ENCODE measurements at places on chromosomes 7 and 10. TPM values are rescaled to one million over a fixed set of nuclear protein-coding genes. Genes with fewer than 3 reads are reported as not detected.

NKX2-3 gene
- 0.09 TPM for polyA plus RNA-seq

GRCh38 chr7:33745934-33746333 lies 159.4 kb upstream of the BMPER start:
- no peak for DNase-seq

FAM25A gene
- not detected for polyA plus RNA-seq

DNA sequence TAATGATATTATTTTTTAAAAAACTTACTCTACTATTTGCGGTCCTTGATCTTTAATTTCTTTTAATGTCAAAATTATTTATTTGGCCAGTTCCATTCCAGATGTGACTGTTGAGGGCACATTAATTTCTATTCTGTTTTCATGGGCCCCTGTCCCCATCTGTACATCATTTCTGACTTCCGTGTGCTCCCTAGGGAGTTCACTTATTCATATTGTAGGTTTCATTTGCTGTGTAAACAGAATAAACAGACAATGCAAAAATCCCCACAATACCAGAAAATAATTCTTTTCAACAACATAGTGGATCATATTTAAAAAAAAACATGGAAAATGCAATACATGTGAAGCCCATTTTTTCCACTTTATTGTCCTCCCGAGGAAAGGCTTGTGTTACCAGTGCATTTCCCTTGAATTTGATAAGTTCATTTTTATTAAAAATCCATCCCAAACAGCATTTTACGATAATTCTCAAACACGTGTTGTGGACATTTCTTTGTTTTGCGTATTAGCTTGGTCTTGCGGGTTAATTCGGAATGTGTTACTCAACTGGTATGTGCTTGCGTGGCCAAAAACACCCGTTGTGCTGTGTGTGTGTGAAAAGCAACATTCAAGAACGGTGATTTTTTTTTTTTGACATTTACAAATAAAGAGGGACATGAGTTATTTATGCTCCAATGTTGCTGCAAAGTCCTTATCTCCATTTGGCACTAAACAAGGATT lies 138.4 kb downstream of the MGMT start:
- no peak for DNase-seq

- DNase-seq, result no peak
Measured at GRCh38 chr10:44196336-44196735, 188.6 kb downstream of the CXCL12 start.

- DNase-seq, result no peak
Measured at GRCh38 chr10:133379801-133380666, 972 bp downstream of the PAOX start.

ASAH2B gene
- polyA plus RNA-seq, result 3.1 TPM

DNA sequence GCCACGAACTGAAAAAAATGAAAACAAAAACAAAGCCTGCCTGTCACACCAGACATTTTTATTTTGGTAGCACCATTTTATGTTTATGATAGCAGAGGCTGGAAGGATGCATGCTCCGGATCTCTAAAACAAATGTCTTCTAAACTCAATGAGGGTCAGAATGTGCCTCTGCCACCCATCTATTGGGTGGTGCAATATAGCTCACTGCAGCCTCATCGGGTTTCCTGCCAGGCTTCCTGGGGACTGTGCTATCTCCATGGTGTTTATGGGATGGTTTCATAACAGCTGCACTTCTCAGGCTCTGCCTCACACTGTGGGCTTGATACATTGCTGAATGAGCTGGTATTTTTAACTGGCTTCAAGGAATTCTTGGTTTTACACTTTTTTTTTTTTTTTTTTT lies 94.4 kb downstream of the ITIH5 start:
- no peak for DNase-seq

DNA sequence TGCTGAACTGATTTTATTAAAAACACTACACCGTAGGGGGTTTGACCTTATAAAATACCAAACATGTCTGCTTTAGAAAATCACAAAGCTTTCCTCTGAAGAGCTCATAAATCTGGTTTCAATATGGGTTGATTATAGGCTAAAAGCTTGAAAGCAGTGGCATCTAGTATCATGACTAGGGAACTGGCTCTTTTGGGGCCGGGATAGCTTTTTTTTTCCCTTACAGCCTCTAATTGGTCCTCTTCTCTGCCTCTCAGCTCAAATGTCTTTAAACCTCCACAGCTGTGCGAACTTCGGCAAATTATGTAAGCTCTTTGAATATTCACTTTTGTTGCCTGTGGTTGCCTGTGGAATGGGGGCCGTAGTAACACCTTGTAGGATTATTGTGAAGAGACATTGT lies 8.4 kb downstream of the BAMBI start:
- no peak for DNase-seq

DNA sequence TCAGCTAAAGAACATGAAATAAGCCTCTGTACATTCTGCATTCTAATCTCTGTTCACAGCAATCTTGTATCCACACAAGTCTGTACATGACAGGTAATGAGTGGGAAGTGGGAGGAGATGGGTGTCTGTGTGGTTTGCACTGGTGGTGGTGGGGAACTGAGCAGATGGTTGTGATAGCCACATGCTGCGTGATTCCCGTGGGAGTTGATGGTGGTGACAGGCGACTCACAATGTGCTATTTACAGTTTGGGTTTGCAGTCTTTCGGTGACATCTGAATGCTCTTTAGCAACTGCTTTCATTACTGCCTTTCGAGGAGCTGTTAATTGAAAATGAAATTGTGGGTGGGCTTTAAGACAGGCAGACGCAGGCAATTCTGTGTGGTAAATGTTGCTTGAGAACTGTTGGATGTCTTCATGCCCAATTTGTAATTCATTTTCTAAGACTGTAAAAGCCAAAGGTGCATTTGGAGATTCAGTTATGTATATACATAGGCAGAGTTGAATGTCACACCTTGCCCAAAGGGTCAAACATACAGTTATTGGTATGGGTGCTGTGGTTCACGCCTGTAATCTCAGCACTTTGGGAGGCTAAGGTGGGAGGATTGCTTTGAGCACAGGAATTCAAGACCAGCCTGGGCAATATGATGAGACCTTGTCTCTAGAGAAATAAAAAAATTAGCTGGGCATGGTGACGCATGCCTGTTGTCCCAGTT lies 308.2 kb downstream of the AUTS2 start:
- no peak for DNase-seq

- no peak for DNase-seq
Measured at GRCh38 chr7:155383756-155384491, 74.0 kb upstream of the EN2 start.

DNA sequence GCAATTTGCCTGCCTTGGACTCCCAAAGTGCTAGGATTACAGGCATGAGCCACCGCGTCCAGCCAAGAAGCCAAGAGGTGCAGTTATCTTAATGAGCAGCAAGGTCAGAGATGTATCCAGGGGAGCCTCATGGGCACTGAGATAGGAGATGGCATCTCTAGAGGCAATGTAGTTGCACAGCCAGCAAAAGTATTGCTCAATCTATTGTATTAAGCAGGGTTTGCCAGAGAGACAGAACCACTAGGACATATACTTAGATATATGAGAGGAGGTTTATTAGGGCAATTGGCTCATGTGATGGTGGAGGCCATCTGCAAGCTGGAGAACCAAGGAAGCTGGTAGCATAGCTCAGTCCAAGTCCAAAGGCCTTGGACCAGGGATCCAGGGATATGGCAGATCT lies 16.3 kb upstream of the VPS26A start:
- no peak for DNase-seq

DNA sequence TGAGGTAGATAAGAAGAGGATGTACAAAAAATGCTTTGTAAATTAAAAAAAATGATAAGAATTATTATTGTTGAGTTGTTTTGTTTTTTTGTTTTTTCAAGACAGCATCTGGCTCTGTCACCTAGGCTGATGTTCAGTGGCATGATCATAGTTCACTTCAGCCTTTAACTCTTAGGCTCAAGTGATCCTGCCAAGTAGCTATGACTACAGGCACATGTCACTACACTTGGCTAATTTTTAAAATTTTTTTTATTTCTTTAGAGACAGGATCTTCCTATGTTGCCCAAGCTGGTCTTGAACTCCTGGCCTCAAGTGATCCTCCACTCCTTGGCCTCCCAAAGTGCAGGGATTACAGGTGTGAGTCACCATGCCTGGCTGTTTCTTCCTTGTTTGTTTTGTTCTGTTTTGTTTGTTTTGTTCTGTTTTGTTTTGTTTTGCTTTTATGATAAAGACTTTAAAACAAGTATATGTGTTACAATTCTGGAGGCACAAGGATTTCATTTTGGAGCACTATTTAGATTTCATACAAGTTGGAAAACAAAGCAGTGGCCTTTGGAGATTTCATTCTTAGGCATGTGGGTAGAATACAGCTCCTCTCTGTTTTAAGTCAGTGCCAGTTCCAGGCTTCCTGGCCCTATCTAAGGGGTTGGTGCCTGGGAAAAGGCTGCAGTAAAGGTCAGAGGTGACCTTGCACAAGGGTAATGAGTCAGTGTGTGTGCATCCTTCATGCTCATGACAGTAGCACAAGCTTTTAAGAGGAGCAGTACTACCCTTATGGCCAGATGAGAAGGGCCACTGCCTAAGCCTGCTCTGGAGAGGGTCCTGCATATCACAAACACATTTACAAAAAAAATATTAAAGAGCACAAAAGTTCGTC lies 17.9 kb downstream of the FGFBP3 start:
- no peak for DNase-seq

GRCh38 chr10:5584895-5585516 lies 60.2 kb downstream of the CALML3 start:
- DNase-seq, result no peak

- no peak for DNase-seq
Measured at GRCh38 chr10:131758062-131758938, 142.5 kb upstream of the PPP2R2D start.

RAB11FIP2 gene
- polyA plus RNA-seq, result 3.1 TPM

DNA sequence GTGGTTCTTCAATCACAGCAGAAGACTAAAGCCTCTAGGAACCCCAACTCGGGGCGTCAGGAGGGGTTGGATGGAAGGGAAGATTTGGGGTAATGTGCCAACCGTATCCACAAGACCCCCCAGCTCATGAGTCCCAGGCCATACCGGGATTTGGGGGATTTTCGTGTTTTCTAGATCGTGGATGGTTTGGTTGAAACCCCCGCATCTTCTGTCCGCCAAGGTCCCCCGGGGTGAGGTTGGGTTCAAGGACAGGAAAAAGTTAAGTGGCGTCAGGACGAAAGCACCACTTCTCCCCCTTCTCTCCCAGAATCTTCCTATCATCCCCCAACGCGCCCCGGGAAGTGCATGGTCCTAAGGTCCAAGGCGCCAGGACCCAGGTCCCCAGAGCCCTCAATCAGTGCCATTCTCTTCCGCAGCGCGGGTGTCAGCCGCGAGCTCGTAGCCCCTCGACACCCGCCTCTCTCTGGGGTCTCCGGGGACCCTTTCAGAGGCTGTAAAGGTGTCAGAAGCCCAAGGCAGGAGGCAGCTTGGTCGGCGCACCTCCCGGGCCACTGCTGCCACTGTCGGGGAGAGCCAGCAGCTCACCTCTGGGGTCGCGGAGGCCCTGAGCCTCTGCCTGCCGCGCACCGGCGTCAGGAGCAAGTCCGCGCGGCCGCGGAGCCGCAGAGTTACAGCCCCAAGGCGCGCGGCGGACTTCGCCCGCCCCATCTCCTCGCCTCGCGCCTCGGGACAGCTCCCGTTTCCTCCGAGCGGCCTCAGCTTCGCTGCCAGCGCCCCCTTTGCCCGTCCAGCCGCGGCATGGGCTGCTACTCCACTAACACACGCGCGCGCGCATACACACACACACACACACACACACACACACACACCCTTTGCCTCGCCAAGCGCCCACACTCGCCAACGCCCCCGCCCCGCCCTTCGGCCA lies 1.5 kb downstream of the MKX start:
- DNase-seq, result peak; percentile 45

GRCh38 chr7:2734751-2735571 lies 47.0 kb downstream of the AMZ1 start:
- no peak for DNase-seq

- DNase-seq, result no peak
Measured at GRCh38 chr7:73437091-73437490, 3.5 kb downstream of the FZD9 start.

- no peak for DNase-seq
Measured at GRCh38 chr7:122694697-122695096, 4.2 kb downstream of the RNF133 start.
